ENCODE measurements at places on chromosomes 11 and 22.

DNA sequence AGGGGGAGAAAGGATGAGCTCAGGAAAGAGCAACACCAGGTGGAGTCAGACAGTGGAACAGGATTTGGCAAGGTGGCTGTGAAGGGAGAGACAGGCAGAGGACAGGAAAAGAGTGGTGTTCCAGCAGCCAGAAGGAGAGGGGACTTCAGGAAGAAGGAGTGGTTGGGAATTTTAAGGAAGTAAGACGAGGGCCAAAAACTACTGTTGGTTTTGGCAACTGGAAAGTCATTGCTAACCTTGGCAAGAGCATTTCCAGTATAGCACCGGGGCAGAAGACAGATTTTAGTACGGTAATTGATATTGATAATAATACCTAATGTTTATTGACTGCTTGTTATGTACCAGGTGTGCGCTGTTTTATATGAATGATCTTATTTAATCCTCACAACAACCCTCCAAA lies 15.4 kb upstream of the DDX6 start:
- DNase-seq, result no peak

- DNase-seq, result no peak
Measured at GRCh38 chr22:35614404-35614803, 2.7 kb downstream of the MB start.

DNA sequence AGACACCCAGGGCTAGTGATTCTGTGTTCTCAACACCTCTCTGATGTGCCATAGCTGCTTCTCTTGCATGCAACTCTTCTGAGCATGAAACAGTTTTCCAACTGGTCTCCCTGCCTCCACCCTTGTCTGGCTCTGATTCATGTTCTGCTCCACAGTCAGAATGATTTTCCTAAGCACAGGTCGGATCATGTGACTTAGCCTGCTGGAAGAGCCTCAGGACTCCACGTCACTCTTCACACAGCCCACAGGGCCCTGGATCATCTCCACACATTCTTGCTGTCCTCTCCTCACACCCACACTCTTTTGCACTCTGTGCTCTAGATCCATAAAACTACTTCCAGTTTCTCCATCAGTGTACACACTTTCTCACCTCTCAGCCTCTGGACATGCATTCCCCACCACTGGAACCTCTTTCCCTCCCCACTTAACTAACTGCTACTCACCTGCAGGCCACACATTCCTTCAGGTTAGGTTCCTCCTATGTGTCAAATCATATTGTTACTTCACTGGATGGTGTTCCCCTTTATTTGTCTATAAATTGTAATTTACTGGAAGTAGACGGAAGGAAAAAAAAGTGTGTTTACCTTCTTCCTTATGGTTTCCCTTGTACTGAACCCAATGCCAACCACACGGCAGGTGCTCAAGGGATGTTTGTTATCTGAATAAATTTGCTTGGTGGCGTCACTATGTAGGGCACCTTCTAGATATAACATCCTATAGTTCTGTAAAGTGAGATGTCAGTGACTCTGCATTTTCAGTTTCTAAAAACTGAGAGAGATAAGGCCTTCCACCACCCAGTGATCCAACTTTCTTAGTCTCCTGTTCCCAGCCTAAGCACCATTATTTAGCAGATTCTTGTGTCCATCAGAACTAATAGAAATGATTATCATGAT lies 133.7 kb downstream of the ETS1 start:
- DNase-seq, result no peak

GRCh38 chr11:68584097-68584496 lies 100.2 kb upstream of the GAL start:
- DNase-seq, result peak; percentile 71

DNA sequence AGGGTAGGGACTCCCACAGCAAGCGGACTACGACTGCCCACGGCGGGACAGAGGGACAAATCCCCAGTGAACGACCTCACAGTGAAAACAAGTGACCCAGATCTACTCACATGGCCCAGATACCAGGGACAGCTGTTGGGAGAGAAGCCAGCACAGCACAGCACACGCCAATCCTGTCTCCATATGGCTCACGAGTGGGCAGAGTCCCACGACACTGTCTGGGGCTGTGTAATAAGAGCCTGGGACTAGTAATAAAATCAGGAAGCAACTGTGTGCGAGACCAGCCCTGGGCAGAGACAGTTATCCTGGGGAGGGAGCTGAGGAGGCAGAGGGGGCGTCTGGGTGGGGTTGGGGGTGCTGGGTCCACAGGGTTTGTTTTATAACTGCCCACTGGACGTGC lies 385.0 kb downstream of the CTTN start:
- no peak for DNase-seq

DNA sequence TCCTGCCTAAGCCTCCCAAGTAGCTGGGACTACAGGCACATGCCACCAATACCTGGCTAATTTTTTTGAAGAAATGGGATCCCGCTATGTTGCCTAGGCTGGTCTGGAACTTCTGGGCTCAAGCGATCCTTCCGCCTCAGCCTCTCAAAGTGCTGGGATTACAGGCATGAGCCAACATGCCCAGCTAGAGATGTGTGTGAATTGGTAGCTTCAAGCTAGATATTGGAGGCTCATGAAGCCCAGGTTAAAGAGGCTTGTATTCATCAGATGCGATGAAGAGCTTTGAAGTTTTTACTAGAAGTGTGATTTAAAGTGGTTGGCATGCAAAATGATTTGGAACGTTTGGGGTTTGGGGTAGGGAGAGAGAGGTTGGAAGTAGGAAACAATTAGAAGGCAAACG lies 19.6 kb downstream of the NF2 start:
- no peak for DNase-seq

- peak; percentile 52 for DNase-seq
Measured at GRCh38 chr22:46739094-46739870, 1.2 kb upstream of the CERK start.

- no peak for DNase-seq
Measured at GRCh38 chr22:50630376-50630775, 2.4 kb upstream of the ARSA start.

DNA sequence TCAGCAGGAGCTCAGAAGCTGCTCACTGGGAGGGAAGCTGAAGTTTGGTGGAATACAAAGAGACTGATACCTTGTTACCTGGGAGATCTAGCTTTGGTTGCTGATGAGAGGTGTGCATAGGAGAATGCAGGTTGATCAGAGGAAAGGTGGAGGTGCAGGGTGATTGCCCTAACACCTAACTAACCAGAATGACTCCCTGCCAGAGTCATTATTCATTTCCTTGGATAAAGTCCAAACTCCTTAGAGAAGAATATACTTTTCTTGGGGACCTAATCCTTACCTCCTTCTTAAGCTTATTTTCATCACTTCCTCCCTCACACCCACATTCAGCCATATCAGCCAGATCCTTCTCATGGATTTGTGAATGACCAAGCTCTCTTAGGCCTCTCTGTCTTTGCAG lies 814.2 kb upstream of the TENM4 start:
- DNase-seq, result no peak

GRCh38 chr22:40116496-40117200 lies 61.1 kb upstream of the TNRC6B start:
- peak; percentile 62 for DNase-seq

GRCh38 chr11:8025123-8025522 lies 38.0 kb downstream of the EIF3F start:
- no peak for DNase-seq

GRCh38 chr11:128902515-128903066 lies 11.4 kb downstream of the KCNJ5 start:
- no peak for DNase-seq

GRCh38 chr11:118841469-118842242 lies 42.0 kb upstream of the CXCR5 start:
- DNase-seq, result peak; percentile 38

DNA sequence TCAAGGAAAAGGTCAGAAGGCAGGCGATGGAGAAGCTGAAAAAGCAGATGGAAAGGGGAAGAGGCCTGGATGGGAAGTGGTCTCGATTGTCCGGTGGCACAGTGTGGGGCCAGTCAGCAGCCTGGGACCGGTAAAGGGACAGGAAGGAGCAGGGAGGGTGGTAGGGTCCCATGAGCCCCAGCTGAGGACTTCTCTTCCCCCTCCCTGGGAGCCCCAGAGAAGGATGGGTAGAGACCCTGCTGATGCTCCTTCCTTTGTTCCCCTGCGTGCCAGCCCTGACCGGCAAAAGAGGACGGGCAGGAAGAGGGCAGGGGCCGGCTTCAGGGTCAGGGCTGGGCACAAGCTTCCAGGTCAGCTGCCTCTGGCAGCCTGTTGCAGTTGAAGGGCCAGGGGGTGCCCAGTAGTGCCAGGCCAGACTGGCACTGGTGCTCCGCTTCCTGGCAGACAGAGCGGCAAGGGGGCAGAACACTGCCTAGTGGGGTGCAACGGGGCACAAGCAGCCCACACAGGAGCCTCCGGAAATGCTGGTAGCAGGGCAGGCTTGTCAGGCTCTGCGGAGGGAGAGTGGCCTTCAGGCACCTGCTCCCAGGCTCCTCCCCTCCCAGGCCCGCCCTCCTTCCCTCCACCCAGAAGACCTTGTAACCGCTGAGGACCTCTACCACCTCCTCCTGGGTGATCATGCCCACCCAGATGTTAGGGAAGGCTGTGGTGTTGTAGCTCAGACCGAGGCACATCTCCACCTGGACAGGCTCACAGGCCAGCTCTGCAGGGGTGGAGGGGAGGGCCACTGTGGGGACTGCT lies 739 bp upstream of the C1QTNF5 start:
- no peak for DNase-seq

- no peak for DNase-seq
Measured at GRCh38 chr11:19781351-19781750, 68.7 kb downstream of the NAV2 start.

Measured in activated CD8-positive, alpha-beta T cell treated with anti-CD3 and anti-CD28 coated beads, Interleukin-2, amount 10 ng/mL, durations not matched to agents 7 days and 5 days (primary cell).